Kidney glomerular epithelial cell (primary cell): ENCODE measurements at places on chromosomes 13 and 19.

DNA sequence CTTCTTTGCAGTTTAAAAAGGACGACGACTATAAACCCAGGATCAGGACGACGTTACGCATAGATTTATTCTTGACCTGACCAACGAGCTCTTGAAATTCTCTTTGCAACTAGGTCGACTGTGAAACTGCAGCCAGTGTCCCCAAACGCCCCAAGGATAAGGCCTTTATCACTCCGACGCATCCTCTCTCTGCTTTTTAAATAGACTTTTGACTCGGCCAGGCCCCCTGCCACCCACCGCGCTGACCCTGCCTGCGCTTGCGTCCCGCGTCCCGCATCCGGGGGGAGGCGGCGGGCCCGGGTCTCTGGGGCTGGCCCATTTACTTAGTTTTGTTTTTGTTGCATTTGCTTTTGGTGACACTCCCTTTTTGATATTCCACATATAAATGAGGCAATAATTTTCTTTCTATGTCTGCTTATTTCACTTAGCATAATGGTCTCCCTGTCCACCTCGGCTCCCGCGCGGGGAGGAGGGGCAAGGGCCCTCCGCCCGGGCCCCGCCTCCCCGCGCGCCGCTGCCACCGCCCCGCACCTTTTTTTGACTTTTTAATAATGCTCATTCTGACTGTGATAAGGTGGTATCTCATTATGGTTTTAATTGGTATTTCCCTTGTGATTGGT is 17.4 kb downstream of the RB1 start:
- DNase-seq = no peak

DNA sequence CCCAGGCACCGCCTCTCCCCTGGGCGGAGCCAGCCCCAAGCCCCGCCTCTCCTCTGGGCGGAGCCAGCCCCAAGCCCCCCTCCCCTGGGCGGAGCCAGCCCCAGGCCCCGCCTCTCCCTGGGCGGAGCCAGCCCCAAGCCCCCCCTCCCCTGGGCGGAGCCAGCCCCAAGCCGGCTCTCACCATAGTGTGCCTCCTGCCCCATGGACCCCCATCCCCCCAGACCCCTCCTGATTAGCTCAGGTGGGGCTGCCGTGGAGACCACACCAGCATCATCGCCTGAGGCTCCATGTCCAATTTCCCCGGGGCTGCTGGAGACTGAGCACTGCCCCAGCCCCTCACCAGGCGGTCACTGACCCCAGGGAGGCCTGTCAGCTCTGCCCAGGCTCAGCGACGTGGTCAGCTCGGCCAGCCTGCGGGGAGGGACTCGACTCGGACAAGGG is 4.2 kb upstream of the MADCAM1 start:
- no peak for DNase-seq

- DNase-seq = no peak
These were observed 255.9 kb upstream of the SOX21 start for GRCh38 chr13:94968040-94968756.

- DNase-seq = no peak
These were observed 135.5 kb upstream of the EDNRB start for GRCh38 chr13:78054157-78054556.

DNA sequence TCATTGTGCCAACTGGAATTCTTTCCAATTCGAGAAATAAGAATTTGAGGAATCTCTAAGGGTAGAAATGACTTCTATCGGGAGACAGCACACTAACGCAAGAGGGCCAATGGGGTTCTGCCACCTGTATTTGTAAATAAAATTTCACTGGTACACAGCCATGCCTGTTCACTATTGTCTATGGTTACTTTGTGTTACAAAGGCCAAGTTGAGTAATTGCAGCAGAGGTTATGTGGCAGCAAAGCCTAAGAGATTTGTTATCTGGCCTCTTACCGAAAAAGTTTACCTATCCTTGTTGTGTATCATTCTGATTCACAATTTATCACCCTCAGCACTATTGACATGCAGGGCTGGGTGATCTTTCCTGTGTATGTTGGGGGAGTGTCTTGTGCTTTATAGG is 278.0 kb downstream of the KLF5 start:
- DNase-seq = no peak

- DNase-seq = no peak
These were observed 3.6 kb downstream of the PLEKHJ1 start for GRCh38 chr19:2232286-2233151.

GRCh38 chr19:17135001-17135853 is 59.6 kb downstream of the MYO9B start:
- peak; percentile 98 for DNase-seq
